Gastroesophageal sphincter (tissue), 4 donors: ENCODE measurements at places on chromosomes 3 and 15.

- no peak for ATAC-seq
Measured at GRCh38 chr15:20351448-20351971, 190.1 kb downstream of the GOLGA6L6 start.

GRCh38 chr3:138197058-138197457 lies 10.0 kb downstream of the ARMC8 start:
- ATAC-seq: no peak

DNA sequence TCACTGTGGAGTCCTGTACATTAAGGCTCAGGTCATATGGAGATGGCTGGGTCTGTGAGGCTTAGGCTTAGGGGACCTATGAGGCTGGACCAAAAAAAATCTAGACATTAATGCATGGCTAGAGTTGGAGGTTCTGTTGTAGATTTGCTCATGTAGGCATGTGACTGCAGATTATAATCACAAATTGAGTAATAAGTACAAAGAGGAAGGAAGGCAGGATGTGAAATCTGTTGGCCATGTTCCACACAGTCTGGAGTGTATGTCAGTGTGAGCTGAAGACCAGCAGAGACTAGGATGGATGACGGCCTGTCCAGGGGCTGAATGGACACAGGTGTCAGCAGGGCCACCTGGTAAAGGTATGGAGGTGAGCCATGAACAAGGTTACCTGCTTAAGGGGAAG lies at the start of gene ST3GAL6:
TSS of gene ST3GAL6 (plus strand) at position 265 of the 400 bp plus-strand sequence. CDS start 5,101 bp downstream, outside the sequence.
- ATAC-seq: peak; percentile 70

GRCh38 chr3:49058011-49058410 lies 28.8 kb upstream of the IMPDH2 start:
- no peak for ATAC-seq

- no peak for ATAC-seq
Measured at GRCh38 chr3:143551761-143552160, 296.5 kb downstream of the SLC9A9 start.
